ENCODE measurements at places on chromosomes 12 and 14.
A peak's percentile ranks its signal among the peaks of the same experiment; 100 is the strongest.

DNA sequence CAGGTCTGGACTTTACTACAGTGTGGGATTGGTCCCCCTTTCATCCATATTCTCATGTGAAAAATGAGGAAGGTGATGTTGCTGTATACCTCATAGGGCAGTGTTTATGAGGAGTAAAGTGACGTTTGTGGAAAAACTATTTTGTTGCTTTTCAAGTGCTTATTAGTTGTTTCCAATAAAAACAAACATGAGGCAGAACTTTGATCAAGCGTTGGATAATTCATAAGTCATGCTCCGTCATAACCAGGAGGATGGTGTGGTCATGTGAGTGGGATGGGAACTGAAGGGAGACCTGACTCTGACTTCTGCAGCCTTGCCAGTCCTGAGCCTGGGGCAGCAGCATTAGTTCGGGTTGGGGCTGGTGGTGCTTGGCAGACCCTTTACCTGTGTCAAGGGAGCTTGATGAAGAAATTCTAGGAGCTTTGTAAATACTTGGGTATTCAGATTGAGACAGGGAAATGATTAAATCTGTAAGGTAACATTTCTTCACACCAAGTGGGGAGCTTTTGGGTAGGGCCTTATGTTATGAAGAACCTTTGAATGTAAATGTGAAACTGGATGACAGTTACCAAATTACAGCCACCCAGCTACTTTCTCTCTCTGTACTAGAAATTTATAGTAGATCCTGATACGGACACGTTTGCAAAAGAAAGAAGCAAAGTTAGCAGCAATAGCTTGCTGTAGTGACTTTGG is 462.4 kb upstream of the RGS6 start:
- no peak for DNase-seq

DNA sequence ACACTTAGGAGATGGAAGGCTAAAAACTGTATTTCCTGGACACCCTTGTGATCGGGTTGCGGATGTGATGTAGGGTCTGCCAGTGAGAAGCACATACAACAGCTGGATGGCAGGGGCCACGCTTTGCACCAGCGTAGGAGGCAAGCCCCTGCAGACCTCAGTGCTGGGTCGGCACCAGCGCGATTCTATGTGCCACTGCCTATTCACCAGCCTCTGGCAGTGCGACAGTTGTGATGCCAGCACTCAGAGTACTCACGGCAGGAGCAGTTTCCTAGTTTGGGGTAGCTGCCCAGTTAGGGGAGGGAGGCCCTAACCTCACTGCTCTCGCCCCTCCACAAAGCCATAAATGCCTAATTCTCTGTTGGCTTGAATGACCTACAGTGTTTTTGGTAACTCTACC is 31.6 kb downstream of the SPTLC2 start:
- DNase-seq, result no peak

DNA sequence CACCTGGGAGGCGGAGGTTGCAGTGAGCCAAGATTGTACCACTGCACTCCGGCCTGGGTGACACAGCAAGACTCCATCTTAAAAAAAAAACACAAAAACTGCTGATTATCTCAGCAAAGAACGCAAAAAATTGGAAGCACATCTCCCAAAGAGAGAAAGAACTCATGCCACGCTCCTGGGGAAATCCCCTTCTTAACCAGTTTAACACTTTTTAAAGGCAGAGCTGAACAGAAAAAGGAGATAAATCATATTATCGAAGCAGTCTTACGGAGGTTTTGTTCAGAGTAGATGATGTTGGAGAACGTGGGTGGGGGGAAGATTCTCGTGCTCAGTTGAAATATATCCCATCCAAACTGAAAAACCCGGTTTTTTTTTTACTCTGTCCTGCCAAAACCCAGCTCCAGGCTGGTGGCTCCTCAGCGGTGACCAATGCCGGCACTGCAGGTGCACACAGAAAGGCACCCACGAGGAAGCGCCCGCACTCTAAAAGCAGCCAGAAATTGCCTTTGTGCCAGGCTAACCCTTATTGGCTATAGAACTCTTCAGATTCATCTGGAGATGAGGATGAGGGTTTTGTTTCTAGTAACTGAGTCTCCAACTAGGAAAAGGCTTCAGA is 100.2 kb upstream of the PARP11 start:
- DNase-seq, result no peak

GRCh38 chr12:94875525-94875924 is 128.0 kb downstream of the NDUFA12 start:
- DNase-seq, result peak; percentile 2

DNA sequence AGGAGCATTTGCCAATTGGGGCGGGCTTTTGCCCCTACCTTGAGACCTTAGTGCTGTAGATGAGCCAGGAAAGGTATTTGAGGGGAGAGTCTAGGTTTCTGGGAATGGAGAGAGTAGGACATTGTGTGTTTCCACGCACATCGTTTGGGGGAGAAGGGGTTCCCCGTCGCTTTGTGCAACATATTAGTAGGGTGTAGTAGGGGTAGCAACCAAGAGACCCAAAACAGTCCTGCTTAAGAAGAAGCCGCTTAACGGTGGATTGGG is 694 bp upstream of the PTGES3 start:
- no peak for DNase-seq

- DNase-seq, result no peak
Measured at GRCh38 chr12:26156201-26156871, 31.5 kb upstream of the BHLHE41 start.
